ENCODE measurements at places on chromosomes 1 and 21. TPM values are rescaled to one million over a fixed set of nuclear protein-coding genes. Genes with fewer than 3 reads are reported as not detected.

GRCh38 chr21:29163341-29164115 is 33.1 kb downstream of the MAP3K7CL start:
- DNase-seq = no peak
- H3K4me3 ChIP-seq = no peak overlapping the region
- H3K27me3 ChIP-seq = peaks cover 3% of the 10 kb centered on the region
- H3K27ac ChIP-seq = no peak overlapping the region

DNA sequence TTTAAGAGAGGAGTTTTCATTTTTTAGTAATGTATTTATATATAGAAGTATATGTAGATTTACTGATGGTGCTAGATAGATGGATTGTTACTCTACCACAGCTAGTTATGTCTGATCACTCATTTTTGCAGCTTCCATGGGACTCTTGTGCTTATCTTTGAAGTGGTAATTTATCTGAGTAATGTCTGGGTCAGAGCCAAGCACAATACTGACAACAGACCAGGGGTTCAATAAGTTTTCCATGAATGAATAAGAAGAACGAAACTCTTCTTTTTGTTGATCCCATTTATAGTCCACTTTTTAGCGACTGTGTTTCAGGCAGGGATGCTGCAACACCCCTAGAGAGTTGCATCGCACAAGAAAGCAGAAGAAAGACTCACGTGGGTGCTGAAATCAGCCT is 935.2 kb downstream of the PLA2G4A start:
- no peak overlapping the region for H3K27ac ChIP-seq
- H3K27me3 ChIP-seq = no peaks in the 10 kb centered on the region
- H3K36me3 ChIP-seq = no peaks in the 10 kb centered on the region

DNA sequence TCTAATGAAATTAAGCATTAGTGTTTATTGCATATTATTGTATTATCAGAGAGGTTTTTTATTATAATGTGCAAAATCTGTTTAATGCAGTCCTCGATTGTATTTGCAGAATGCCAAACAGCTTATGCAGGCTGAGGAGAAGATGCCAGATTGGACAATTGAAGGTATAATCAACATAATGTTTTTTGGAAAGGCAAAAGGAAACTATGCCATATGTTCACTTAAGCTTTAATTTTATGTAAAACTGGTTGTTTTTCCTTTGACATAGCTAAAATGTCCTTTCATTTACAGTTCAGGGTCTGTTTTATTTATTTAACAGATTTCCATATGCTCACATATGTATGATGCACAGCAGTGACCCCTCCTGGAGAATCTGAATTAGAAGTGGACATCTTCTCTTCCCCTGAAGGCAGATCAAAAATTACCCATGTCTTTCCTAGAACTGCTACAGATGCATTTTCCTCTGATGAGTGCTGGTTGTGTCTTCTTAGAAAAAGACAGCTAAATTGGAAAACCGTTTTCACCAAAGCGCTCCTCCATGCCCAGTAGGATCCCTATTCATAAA is 143.5 kb upstream of the USH2A start:
- H3K4me3 ChIP-seq = no peak overlapping the region
- no peaks in the 10 kb centered on the region for H3K4me1 ChIP-seq
- H3K27me3 ChIP-seq = no peaks in the 10 kb centered on the region
- H3K27ac ChIP-seq = no peak overlapping the region

DNA sequence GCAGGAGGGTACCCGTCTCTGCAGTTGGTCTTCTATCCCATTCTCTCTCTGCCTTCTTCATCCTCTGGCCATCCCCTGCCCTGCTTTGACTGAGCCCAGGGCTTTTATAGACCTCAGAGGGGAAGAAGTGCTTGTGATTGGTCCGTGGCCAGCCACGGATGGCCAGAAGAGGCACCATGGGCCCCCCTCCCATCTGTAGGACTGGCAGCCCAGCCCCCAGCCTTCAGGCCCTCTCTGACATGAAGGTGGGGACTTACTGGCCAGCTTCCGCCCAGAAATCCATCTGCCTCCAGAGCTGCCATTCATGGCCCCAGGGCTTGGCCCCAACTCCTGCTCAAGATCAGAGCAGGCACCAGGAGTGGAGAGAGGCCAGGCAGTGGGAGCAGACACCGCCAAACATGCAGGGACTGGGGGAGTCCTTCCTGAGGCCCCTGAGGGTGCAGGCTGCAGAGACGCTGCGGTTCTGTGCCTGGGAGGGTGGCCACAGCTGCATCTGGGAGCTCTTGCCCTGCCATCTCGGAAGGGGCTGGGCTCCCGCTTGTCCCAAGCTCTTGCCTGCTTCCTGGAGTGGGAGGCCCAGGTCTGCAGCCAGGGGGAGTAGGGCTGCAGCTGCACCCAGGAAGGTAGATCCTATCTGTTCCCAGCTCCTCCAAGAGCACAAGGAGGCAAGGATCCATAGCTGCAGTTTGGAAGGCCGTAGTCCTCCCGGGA is 698.6 kb upstream of the B3GALT2 start:
- no peaks in the 10 kb centered on the region for H3K4me1 ChIP-seq
- peaks cover 5% of the 10 kb centered on the region for H3K36me3 ChIP-seq
- no peaks in the 10 kb centered on the region for H3K27me3 ChIP-seq
- no peak overlapping the region for H3K27ac ChIP-seq
- H3K4me3 ChIP-seq = no peak overlapping the region
- no peak for DNase-seq

- H3K27ac ChIP-seq = no peak overlapping the region
- peaks cover 7% of the 10 kb centered on the region for H3K36me3 ChIP-seq
- no peak overlapping the region for H3K4me3 ChIP-seq
- no peak for DNase-seq
- peaks cover 4% of the 10 kb centered on the region for H3K27me3 ChIP-seq
- H3K4me1 ChIP-seq = peaks cover 2% of the 10 kb centered on the region
Measured at GRCh38 chr1:8352471-8352845, 34.5 kb downstream of the SLC45A1 start.

- H3K4me1 ChIP-seq = peaks cover 26% of the 10 kb centered on the region
- DNase-seq = no peak
- peak overlapping the region; percentile 23 for H3K27ac ChIP-seq
- H3K36me3 ChIP-seq = peaks cover 14% of the 10 kb centered on the region
Measured at GRCh38 chr1:45552331-45552730, 1.7 kb downstream of the AKR1A1 start.

GRCh38 chr21:34836103-34836932 is 167.5 kb downstream of the CLIC6 start:
- no peaks in the 10 kb centered on the region for H3K27me3 ChIP-seq
- peaks cover 13% of the 10 kb centered on the region for H3K36me3 ChIP-seq
- DNase-seq = no peak

OR10Z1 gene
- total RNA-seq = not detected
